HCT116 (cell line): ENCODE measurements at places on chromosomes 1 and 21.
A peak's percentile ranks its signal among the peaks of the same experiment; 100 is the strongest.

DNA sequence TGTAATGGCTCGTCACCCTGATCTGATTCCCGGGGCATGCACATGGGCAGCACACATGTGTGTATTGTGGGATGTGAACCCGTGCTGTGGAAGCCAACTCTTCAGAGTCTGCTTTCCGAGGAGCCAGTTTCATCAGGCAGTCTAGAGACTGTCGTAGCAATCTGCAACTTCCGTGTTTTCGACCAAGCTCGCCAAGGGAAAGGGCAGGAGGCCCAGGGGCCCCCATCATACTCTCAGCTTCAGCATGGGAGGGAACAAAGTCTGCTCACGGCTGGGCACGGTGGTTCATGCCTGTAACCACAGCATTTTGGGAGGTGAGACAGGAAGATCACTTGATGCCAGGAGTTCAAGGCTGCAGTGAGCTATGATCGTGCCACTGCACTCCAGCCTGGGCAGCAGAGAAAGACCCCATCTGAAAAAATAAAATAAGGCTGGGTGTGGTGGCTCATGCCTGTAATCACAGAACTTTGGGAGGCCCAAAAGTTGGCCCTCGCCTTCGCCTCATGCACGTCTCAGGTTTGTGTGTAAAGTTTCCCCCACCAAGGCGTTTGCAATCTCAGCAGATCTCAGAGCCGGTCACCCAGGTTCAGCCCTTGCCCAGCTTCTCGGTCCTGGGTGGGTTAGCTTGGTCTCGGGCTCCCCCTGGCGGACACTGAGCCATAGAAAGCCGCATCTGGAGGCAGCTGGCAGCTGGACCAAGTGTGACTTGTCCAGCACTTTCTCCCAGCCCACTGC, 48.5 kb upstream of the SLC25A33 start:
- DNase-seq: peak; percentile 71

DNA sequence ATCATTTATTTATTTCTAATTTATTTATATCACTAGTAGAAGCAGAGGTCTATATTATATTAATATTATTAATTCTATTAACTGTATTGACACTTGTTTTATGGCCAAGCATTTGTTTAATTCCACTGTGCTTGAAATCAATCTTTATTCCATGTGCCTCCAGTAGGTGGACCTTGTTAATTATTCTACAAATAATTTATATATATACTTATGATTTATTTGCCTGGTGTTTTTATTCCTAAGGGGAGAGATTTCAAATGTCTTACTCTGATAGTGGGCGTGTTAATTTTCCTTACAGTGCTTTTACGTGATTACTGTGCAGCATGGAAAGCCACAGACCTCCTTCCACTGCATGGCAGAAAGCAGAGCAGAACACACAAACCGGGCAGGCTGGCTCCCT, 17.5 kb upstream of the OR6N2 start:
- no peak for DNase-seq

DNA sequence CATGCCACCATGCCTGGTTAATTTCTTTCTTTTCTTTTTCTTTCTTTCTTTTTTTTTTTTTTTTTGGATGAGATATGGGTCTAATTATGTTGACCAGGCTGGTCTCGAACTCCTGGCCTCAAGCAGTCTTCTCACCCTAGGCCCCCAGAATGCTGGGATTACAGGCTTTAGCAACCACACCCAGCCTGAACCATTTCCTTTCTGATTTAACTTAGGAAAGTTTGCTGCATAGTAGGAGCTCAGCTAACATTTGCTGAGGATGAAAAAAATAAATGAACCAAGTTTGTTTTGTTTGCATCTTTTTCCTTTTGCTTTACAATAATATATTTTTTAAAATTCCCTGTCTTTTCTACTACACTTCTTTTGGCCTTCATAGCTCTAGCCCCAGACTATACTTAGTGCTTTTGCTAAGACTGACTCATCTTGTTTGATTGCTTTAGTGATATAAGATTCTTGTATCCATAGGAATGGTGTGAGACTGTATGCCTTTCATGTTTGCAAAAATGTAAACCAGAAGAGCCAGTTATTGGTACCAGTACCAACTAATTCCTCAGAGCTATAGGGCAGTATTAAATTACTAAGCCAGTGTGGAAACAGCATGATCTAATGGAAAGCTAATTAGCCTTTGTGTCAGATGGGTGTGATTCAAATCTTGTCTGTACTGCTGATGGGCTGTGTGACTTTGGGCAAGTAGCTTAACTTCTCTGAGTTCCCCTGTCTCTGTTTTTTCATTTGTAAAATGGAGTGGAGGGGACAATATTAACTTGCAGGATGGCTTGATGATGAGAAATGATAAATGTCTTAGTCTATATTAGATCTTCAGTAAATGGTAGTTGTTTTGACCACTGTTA, 66.9 kb downstream of the NFIA start:
- DNase-seq: no peak

GRCh38 chr1:42424201-42424600, 31.6 kb downstream of the ZMYND12 start:
- DNase-seq: no peak

GRCh38 chr1:227317523-227318015, 723 bp downstream of the CDC42BPA start:
- DNase-seq: no peak

- no peak for DNase-seq
Measured at GRCh38 chr1:236148470-236148845, 6.1 kb downstream of the GPR137B start.

DNA sequence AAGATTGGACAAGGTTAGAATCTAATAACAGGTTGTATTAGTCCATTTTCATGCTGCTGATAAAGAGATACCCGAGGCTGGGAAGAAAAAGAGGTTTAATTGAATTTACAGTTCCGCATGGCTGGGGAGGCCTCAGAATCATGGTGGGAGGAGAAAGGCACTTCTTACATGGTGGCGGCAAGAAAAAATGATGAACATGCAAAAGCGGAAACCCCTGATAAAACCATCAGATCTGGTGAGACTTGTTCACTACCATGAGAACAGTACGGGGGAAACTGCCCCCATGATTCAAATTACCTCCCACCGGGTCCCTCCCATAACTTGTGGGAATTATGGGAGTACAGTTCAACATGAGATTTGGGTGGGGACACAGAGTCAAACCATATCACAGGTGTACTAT, 22.9 kb upstream of the TTLL7 start:
- DNase-seq: no peak

- DNase-seq: no peak
Measured at GRCh38 chr21:45542667-45543370, 579 bp upstream of the SLC19A1 start.

DNA sequence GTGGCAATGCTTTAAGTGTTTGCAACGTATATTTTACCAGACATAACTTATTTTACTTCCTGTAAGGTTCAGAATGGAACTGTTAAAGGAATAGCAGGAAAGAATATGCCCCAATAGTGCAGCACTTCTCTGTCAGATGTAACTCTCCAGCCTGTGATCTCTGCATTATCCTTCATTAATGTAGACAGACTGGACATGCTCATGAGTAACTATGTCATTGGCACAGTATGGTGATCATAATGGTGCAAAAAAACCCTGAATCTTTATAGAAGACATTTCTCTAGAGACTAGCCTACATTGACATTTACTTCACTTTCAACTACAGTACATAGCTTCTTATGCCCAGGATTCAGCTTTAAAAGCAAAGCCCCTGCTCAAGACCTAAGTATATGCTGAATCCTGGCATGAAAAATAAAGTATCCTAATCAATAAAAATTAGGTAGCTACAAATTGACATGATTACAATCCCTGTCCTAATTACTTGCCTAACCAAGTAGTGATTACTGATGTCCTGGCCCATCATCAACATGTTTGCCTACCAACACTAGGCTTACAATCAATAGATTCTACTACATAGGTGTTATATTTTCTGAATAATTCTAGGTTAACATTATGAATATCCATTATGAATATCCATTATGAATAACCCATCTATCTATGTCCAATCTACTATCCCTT, 13.9 kb downstream of the COX20 start:
- no peak for DNase-seq

GRCh38 chr1:107491582-107491981, 350.7 kb downstream of the NTNG1 start:
- DNase-seq: no peak

- DNase-seq: no peak
Measured at GRCh38 chr1:159077120-159077961, 775 bp upstream of the AIM2 start.

DNA sequence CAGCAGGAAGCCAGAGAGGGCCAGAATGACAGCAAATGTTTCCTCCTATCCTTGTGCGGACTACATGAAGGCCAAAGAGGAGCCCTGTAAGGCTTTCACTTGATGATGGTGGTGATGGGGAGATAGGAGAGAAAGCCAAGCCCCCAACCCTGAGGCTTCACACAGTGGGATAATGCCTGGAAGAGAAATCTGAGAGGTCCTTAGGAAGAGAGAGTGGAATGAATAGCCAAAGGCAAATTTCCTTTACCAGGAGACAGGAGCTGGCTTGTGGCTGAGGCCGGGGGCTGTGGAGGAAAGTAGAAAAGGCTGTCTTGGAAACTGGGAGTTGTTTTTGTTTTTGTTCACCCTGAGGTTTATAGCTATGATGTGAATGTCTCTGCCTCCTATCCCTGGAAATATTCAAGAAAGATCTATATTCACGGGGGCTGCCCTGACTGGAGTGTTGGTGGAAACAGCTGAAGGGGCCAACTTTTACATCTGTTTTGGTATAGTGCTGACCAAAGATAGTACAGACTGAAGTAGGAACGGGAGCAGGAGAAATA, 13.0 kb upstream of the RNF19B start:
- no peak for DNase-seq

- DNase-seq: no peak
Measured at GRCh38 chr1:67759066-67759465, 74.1 kb downstream of the GADD45A start.

- DNase-seq: no peak
Measured at GRCh38 chr1:210597555-210598134, 268.9 kb downstream of the HHAT start.

- peak; percentile 21 for DNase-seq
Measured at GRCh38 chr1:204623894-204624361, 61.6 kb downstream of the LRRN2 start.

GRCh38 chr1:203290261-203291089, 14.8 kb upstream of the BTG2 start:
- DNase-seq: no peak

GRCh38 chr1:200708769-200709168, 29.9 kb upstream of the CAMSAP2 start:
- DNase-seq: no peak

GRCh38 chr1:226632922-226633351, 84.4 kb downstream of the STUM start:
- no peak for DNase-seq

DNA sequence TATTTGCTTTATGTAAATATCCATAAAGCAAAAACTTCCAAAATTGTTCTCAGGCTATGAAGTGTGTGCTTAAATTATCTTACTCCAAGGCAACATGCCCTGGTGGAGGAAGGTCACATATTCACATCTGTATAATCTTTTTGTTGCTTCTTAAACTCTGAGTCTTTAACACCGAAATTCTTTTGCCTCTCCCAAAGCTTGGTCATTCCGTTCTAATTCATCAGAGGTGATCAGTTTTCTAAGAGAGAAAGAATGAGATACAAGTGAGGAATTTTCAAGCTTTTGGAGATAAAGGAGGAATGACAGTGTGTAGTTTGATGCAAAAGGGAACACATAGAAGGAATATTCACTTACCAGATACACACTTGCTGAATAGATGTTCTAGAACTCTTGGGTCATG, 561.7 kb downstream of the LTN1 start:
- DNase-seq: no peak

- DNase-seq: no peak
Measured at GRCh38 chr1:26483980-26484379, 11.7 kb downstream of the HMGN2 start.

- DNase-seq: no peak
Measured at GRCh38 chr1:12594966-12595756, 22.8 kb downstream of the DHRS3 start.

GRCh38 chr1:42340901-42341300, 5.9 kb upstream of the FOXJ3 start:
- DNase-seq: no peak

DNA sequence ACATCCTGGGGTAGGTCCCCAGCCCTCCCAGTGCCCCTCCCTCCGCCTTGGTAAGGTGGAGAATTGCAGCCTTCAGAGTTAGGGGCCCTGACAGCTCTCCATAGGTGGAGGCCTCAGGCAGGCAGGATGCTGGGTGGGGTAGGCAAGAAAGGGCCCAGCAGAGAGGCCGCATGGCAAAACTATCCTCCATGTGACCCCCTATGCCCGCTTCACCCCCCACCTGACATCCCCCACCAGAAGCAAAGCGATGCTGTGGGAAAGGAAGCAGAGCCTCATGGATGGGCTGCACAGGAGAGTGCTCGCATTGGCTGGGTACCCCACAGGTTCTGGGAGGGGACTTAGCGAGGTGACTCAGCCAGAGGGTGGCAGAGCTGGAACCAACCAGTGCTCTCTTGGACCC, 1.6 kb downstream of the S100A9 start:
- no peak for DNase-seq

- DNase-seq: no peak
Measured at GRCh38 chr21:28851645-28852044, 141.0 kb downstream of the LTN1 start.

- no peak for DNase-seq
Measured at GRCh38 chr1:156070548-156070947, 9.6 kb downstream of the RAB25 start.

- no peak for DNase-seq
Measured at GRCh38 chr1:100699744-100700143, 19.8 kb upstream of the VCAM1 start.

DNA sequence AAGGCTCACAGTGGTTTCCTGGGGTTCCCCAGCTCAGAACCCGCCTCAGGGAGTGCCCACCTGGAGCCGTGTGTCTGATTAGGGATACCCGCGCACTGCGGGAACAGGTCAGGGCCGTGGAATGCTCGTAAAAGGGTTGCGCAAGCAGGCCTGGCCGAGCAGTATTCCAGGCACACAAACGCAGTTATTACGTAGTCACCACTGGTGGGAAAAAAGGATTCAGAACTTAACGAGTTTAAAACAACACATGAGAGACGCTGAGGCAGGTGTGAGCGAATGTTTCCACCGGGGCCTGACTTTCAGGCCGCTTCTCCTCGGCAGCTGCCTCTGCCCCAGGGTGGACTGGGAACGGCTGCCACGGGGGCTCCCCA, 18.2 kb downstream of the PLCH2 start:
- peak; percentile 33 for DNase-seq
